ENCODE measurements at places on chromosomes 3 and 15.

- no peak for DNase-seq
Observed at GRCh38 chr15:35206060-35206675, 121.1 kb upstream of the NANOGP8 start.

DNA sequence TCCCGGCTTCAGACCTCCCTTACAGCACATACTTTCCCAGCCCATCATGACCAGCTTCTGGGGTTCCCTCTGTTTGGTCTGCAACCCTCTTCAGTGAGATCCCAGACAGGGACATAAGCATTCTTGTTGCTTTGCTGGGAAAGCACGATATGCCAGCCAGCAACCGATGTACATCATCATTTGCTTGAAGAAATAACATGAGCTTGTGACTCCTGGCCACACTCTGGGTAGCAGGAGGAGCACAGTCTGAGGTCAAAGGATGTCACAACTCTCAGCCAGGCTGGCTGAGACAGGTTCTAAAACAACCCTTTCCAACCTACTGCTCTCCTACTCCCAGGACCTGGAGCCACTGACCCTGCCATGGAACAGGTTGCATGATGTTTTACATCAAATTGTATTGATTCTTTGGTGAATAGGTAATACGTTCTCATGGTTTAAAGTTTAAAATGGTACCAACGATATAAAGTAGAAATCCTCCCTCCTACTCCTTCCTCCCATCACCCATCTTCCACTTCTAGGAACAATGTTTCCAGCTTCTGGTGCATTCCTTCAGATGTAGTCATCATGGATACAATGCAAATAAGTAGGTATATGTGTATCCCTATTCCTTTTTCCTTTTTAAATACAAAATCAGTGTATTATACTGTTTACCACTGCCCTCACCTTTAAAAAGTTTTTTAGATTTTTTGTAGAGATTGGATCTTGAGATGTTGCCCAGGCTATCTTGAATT, 190.3 kb downstream of the OPA1 start:
- no peak for DNase-seq

DNA sequence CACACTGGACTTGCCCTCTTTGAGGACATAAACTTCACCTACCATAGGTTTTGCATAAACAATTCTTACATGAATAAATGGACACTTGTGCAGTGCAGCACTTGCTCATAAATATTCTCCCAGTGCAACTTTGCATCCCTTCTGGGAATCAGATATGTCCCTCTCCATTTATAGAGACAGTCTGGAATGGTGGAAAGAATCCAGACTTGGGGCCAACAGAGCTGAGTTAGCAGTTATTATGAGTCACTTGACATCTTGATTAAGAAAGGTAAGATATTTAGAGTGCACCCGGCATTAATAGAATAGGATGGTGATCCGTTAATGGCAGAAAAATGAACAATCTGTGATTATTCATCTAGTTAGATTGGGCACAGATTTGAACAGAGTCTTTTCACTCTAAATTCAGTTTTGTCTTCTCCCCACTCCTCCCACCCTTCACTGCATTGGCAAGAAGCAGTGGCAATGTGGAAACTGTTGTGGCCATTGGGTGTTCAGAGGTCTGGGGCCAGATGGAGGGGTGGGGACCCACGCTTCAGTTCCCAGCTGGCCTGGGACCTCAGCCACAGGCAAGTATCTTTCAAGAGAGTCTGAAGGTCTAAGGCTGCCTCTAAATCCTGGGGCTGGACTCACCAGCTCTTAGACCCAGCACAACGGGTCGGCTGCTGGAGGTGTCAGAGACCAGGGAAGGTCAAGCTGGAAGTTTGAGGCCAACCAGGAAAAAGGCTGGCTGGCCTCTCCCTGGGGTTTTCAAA, 58.9 kb upstream of the KY start:
- DNase-seq = no peak

DNA sequence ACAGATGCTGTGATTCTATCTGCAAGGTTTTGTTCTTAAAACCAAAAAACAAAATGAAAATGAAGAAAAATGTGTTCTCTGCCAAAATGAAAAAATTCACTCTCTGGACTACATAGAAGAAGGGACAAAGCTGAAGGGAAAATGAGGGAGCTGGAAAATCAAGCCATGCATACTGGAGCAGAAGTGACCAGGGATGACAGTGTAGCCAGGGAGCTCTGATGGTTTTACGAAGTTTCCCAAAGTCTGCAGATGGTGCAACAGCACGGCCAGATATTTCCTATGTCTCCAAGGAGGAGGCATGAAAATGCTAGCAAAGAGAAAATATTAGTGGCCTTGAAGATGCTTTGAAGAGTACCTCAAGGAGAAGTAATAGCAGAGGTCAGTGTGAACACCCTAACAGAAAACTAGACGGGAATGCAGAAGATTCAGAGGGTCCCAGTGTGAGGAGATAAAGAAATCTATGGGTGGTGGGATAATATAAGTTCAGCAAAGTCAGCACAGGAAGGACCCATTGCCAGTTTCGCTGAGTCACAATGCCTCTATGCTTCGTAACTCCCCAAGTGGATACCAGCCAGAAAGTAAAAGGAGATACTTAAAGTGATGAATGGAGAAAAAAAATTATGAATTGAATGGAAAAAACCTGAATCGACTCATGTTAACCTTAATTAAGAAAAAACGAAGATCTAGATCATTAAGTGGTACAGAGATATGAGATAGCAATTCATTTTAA, 39.0 kb upstream of the POMGNT2 start:
- DNase-seq = peak; percentile 18

DNA sequence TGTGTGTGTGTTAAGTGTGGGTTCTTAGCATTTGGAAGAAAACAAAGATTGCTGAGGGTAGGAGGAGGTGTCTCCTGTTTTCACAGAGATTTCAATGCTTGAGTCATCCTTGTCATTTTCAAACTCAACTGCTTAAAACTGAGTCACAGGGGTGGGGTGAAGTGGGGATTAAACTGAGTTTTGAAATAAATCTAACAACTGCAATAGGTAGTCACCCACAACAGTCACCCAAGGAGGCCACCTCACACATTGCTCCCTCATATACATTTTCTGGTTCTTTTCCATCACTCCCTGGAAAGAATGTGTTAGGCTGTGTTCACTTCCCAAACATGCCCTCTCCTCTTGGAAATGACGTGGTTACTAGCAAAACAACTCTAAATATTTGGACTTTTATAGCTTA, 187.7 kb upstream of the CMC1 start:
- DNase-seq = no peak

DNA sequence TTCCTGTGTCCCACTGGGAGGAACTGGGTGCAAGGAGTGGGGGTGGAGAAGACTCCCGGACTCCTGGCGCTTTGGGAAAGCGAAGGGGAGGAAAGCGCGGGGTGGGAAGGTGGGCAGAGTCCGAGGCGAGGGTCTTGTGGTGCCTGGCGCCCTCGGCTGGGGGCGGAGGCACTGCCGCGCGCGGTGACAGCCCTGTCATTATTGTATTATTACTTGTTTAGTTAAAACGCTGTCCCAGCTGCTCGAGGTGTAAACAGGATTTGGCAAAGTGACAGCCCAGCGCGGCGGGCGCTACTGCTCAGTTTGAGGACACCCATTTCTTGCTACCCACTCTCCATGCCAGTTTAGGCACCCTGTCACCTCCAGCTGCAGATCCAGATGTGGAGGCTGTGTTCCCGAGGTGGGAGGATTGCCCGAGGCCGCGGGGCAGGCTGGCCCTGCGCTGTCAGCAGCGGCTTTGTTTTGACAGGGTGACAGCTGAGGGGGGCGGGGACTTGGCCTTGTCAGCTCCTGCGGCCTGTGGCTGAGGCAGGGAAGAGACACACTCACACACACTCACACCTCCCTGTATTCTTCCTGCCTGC, 1.0 kb downstream of the KAT2B start:
- DNase-seq = no peak

DNA sequence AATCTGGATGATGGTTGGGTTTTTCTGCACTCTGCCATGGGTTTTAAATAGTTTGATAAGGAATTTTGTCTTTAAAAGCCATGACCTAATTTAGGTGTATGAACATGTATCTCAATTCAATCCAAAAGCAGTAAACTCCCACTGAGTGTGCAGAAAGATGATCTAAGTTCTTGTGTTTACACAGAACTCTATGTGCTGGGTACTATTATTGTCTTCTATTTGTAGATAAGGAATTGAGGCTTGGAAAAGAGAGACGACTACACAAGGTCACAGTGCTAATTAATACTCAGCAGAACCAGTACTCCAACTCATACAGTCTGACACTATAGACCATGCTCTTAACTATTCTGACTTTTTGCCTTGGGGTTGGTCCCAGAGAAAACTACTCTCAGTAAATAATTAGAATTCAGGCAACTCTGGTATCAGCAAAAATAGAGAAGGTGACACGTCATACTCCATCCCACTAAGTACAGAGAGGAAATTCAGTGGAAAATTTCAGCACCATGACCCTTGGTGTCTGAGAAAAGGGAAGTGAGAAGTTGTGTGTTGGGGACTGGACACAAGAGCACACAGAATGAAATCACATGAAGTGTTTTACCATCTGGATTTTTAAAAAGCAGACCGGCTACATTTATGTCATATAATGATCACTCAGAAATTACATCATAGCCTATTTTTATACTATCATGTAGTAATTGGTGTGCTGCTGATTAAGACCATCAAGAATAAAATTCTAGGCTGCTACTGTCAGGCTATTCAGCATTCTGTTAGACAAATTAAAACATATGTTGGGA, 18.3 kb upstream of the MYH15 start:
- DNase-seq = no peak

DNA sequence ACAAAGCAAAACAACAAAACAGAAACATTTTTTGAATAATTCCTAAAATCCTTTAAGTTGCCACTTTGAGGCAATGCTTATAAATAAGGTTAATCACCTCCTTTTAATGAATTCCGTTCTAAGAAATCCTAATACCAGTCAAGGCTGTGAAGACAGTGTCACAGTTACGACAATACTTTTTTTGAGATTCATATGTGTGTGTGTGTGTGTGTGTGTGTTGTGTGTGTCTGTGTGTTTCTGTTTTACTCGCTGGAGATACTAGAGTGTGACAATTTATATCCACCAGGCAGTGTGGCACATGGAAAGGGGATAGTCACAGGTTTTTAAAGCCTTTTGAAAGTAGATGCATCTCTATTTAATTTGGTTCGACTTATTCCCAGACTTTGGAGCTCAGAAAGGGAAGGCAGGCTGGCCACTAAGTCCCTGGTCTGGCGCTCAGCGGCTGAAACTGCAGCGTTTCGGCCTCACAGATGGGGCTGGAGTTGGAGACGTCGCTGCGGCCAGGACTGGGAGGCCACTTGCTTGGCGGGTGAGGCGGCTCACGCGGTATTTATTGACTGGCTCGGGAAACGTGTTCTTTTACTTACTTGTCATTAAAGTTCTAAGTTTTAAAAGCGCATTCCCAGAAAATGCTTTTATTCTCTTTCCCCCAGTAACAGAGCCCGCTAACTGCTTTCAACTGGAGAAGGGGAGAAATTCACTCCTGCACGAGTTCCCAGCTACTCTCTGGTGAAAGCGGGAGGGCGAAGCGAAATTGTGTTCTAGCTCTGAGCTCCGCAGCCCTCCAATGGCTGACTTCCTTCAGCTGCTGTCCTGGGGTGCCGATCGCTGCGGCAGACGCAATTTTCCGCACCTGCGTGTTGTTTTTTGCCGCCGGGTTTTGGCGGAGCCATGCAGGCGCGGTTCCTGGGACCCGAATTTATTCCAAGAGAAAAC, 13.7 kb downstream of the ZIC1 start:
- DNase-seq = no peak

DNA sequence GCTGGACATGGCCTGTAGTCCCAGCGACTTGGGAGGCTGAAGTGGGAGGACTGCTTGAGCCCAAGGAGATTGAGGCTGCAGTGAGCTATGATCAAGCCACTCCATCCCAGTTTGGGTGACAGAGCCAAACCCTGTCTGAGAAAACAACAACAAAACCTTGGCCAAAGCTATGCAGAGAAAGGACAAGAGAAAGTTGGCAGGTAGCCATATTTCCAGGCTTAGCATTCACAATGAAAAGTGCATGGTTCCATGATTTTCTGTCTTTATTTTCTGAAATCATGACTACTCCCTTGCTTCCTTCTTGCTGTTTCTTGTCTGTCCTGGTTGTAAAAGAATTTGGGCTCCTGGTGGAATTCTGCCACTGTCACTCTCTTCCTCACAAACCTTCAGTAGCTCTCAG, 284.6 kb upstream of the C2CD4B start:
- no peak for DNase-seq

GRCh38 chr15:31526916-31527690, 200.5 kb downstream of the KLF13 start:
- no peak for DNase-seq

DNA sequence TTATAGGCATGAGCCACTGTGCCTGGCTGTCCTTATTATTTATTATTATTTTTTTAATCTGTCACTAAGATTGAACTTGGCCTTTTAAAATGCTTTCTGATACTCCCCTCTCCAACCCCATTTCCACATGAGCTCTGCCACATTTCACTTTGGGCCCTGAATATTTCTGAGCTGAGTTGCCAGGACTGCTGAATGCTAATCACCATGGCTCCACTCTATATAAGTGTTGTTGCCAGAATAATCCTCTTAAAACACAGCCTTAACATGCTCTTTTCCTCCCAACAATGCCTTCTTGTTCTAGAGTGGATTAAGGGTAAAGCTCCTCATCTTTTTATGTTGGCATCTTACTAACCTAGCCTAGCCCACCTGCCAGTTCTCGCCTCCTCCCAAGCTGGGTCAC, 124.4 kb downstream of the PDZRN3 start:
- no peak for DNase-seq

DNA sequence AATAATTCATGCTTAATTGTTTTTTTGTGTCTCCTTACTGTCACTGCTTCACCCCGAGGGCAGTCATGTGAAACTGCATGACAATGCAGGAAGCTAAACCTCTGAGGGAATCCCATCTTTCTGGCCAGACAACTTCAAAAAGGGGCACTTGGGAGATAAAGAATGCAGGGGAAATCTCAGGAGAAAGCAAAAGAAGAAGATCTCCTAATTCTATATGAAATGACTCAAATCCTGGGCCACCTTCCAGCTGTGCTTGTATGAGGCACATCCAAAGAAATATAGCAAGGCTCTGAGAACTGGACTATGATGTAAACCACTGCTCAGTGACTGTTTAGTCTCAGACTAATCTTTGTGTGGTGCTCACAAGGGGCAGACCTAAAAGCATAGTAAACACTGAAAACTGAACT, 22.6 kb upstream of the UMPS start:
- no peak for DNase-seq

GRCh38 chr15:75208501-75209288, 7.0 kb downstream of the C15orf39 start:
- DNase-seq = no peak

DNA sequence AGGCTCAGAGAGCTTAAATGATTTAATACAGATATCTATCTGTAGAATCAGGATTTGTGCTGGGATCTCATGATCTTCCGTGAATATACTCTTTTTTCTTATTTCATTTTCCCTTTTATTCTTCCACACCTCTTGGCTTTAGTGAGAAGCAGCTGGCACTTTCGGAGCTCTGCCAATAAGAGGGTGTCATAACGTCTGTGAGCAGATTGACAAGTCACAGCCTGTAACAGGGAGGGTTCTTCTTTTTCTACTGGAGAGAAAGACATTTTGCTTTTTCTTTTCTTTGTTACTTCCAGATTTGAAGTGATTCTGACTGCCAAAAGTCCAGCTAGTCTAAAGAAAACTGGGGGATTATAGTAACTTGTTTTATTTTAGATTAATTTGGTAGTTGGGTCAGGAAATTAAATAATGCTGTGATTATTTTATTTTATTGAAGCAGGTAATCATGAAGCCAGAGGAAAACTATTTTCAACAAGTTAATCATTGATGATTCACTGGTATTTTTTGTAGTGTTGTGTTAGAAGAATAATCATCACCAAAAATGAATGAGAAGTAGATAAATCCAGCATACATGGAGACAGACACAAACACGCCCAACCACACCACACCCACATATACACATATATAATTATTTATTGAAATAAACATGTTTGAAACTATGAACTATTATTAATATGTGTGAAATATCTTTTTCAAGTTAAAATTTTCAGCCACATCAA, 69.8 kb downstream of the TNFAIP8L3 start:
- no peak for DNase-seq

Measured in AG09319 (cell line).